ENCODE measurements at places on chromosomes 5 and 9. TPM values are rescaled to one million over a fixed set of nuclear protein-coding genes. Genes with fewer than 3 reads are reported as not detected.
A peak's percentile ranks its signal among the peaks of the same experiment; 100 is the strongest.

The SLC28A3 gene
- total RNA-seq, result not detected

GRCh38 chr9:2043881-2044462 is 28.8 kb downstream of the SMARCA2 start:
- peak; percentile 49 for DNase-seq

DNA sequence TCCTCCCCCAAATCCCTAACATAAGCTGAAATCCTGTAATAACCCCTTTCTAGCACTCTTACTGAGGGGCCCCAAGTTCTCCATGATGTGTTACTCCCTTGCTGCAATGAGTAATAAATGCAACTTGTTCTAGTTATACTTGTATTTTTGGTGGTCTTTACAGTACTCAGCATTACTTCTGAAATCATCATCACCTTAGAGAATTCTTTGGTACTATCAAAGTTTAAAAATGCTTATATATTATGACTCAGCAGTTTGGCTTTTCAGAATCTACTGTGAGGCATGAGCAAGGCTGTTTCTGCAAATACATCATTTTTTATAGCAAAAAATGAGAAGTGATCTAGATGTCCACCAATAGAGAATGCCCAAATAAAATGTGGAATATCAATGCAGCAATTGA is 20.7 kb upstream of the ROPN1L start:
- no peak for DNase-seq

The GALNT12 gene
- 11.4 TPM for total RNA-seq

The OBP2B gene
- total RNA-seq, result not detected

GRCh38 chr5:58875599-58875998 is 292.7 kb downstream of the RAB3C start:
- DNase-seq, result no peak

The SYK gene
- 2.7 TPM for total RNA-seq

- no peak for DNase-seq
These were observed 11.1 kb downstream of the WDR5 start for GRCh38 chr9:134146774-134147493.

The TSSK1B gene
- total RNA-seq, result not detected

DNA sequence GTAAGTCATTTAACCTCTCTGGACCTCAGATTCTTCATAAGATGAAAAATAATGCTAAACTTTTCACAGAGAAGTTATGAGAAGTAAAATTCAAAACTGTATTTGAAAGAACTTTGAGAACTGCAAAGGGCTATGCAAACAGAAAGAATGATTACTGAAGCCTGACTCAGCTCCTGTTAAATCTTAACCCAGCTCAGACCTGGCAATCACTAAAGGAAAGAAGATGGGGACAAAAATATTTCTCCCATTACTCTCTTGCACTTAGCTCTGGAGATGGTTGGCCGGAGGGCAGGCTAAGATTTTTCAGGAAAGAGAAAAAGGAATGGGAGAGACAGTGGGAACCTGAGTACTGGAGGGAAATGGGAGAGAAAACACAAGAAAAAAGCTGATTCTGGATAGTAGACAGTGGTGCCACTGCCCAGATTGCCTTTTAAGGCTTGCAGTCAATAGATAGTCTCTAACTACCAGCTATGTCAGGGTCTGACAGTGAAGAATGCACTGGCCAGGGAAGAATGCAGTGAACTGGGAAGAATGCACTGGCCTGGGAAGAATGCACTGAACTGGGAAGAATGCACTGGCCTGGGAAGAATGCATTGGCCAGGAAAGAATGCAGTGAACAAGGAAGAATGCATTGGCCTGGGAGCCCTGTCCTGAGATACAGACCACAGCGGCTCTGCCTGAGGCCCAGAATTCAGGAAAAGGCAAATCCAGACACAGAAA is 25.2 kb upstream of the CEMIP2 start:
- DNase-seq, result peak; percentile 23

GRCh38 chr9:127721391-127721821 is 5.5 kb downstream of the TTC16 start:
- peak; percentile 61 for DNase-seq

DNA sequence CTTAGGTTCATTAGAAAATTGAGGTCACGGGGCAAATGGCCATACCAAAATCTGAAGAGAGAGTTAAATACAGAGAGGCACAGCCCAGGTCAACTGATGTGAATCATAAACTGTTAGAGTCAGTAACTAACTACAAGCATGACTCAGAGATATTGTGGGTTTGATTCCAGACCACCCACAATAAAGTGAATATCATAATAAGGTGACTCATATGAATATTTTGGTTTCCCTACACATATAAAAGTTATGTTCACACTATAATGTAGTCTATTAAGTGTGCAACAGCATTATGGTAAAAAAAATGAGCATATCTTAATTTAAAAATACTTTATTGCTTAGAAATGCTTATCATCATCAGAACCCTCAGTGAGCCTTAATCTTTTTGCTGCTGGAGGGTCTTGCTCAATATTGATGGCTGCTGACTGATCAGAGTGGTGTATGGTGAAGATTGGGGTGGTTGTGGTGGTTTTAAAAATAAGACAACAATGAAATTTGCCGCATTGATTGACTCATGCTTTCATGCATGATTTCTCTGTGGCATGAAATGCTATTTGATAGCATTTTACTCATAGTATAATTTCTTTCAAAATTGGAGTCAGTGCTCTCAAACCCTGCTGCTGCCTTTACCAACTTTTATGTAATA is 53.1 kb upstream of the EDIL3 start:
- DNase-seq, result no peak

GRCh38 chr9:35741740-35742139 is 7.3 kb downstream of the GBA2 start:
- no peak for DNase-seq

The GCNT4 gene
- 4.1 TPM for total RNA-seq

The GARIN3 gene
- total RNA-seq, result not detected

The PCDHGB7 gene
- 4.4 TPM for total RNA-seq
